Activated T-cell treated with anti-CD3 and anti-CD28 coated beads, Interleukin-2, amount 50 U/mL, for 48 hours (primary cell): ENCODE measurements at places on chromosomes 3 and 15.

GRCh38 chr15:32849769-32850668 lies 132.2 kb downstream of the GREM1 start:
- DNase-seq: no peak

DNA sequence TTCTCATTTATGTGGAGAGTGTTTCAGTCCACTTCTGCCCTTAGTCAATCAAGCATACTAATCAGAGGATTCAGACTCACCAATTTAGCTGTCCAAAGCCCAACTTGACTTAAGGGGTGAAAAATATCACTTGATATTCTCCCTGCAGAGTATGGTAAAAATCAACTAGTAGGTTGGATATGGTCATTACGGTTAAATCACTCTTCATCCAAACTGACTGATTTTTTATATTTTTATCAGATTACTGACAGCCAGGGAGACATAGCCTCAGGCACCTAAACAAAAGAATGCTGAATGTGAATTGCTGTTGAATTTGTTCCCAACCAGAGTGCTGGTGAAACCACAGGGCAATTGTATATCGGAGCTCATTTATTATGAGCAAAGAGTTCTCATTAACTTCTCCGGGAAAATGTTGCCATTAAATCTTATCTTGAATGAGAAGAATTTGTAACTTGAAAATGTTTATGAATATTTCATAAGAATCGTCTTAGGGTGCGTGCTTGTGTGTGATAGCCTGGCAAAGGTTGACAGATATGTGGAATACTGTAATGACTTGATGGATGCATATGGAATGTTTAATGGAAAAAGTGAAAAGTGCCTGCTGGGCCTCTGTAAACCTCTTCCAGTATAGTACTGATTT lies 411.2 kb downstream of the NAALADL2 start:
- no peak for DNase-seq

GRCh38 chr15:35646790-35647189 lies 100.8 kb upstream of the DPH6 start:
- DNase-seq: no peak

GRCh38 chr3:184067573-184068055 lies 14.8 kb downstream of the HTR3C start:
- no peak for DNase-seq

DNA sequence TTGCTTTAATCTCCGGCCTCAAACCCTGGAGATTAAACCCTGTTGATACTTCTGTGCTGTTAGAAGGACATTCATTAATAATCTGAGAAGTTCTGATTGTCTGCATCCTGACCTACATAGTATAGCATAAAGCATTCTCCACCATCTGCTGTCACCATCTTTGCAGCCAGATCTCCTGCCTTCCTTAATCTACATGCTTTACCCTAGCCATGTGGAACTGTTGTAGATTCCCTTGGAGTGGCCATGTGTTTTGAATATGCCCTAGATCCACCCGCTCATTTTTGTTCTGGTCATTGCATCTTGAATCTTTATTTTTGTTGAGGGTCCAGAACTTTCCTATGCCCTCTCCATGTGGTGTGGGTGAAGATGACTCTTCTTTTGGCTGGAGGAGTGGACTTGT lies 110.3 kb downstream of the OXSM start:
- DNase-seq: no peak

- DNase-seq: no peak
Measured at GRCh38 chr15:93997071-93997658, 234.2 kb upstream of the MCTP2 start.

DNA sequence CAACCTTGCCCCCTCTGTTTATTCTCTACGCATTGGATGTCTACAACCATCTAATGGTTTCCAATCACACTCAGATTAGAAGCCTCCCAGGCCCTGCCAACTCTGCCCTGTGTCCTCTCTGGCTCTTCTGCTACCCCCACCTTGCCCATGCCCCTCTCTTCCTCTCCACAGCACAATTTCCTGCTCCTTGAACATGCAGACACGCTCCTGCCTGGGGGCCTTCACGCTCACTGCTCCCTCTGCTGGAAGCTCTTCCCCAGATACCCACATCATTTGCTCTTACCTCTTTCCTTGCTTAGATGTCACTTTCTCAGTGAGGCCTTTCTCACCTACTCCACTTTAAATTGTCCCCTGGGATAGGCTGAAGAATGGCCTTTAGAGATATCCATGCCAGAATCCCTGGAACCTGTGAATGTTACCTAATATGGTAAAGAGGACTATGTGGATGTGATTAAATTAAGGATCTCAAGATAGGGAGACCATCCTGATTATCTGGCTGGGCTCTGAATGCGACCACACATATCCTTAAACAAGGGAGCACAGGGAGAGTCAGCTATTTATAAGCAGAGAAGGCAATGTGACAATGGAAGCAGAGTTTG lies 9.9 kb downstream of the KY start:
- DNase-seq: no peak

GRCh38 chr3:101890716-101891115 lies 41.4 kb downstream of the NFKBIZ start:
- DNase-seq: no peak

GRCh38 chr15:85404176-85404917 lies 23.9 kb downstream of the AKAP13 start:
- DNase-seq: no peak

GRCh38 chr15:85414037-85414436 lies 33.6 kb downstream of the AKAP13 start:
- DNase-seq: no peak

DNA sequence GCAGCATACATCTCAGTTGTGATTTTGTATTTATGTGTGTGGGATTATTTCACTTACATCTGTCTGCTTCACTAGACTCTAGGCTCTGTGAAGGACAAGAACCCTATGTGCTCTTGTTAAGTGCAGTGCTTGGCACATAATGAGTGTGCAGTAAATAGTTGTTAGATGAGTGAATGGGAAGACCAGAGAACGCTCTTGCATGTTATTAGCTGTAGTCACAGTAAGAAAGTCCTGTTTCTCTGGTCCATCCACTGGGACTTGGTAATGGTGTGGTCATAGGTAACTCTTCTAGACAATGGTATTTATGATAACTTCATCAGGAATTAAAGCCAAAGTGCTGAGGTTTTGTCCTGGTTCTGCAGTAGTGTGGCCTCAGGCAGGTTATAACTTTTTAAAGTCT lies 1.4 kb upstream of the AQP9 start:
- DNase-seq: no peak

DNA sequence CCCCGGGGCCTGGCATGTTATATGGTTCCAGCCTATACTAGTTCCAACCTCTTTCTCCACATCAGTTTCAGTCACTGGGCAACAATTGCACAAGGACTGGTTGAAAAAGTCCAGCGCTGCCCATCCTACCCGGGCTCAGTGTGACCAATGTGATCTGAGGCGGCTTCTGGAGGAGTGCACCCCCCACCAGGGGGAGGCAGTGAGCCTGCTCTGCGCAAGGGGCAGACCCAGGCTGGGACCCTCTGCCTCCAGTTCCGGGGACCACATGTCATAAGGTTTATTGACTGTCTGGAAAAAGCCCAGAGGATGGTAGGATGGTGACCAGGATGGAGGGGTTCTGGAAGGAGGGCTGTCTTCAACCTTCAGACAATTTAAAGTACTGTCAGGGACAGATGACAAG lies 25.6 kb upstream of the NR2E3 start:
- peak; percentile 44 for DNase-seq

DNA sequence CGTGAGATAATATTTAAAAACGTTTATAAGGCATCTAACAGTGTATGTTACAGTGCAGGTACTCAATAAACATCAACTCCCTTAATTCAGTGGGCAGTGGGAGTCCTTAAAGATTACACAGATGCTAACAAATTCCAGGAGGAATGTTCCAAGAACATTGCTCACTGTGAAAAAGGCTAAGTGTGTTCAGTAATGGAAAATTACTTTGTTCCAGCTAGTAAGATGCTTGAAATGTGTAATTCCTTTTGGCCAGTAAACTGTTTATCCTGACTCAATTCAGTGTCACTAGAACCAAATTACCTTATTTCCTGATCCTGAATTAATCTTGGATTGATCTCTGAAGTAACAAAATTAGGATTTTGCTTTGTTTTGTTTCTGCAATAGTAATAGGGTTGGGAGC lies 54.2 kb upstream of the SEMA6D start:
- no peak for DNase-seq
